ENCODE measurements at places on chromosomes 6 and 20.

DNA sequence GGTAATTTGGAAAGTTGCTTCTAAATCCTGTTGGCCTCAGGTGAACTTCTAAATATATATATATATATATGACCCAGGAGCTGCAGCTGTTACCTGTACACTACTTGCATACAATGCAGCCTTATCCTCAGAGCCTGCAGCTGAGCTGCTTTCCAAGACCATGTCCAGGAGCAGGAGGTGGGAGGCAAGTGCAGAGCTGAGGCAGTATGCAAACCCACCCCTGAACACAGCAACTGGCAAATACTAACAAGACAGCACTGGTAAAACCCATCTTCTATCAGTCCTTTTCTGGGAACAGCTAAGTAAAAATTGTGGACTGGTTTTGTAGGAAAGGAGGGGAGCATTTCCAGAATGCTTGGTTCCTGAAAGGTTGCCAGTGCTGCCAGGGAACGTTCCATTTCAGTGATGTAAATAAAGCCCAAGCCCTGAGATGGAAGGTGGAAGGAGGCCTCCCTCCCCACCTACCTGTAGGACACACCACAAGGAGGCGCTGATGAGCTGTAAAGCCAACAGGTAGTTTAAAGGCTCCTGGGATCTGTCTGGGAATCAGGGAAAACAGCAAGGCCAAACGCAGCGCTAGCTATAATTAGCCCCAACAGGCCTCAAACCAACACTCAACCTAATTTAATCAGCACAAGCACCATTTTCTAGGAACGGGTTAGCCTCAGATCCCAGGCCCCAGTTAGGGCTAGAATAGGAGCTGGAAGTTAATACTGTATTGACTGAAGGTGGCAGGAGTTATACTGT is 93.8 kb upstream of the MAP7 start:
- peak; percentile 88 for DNase-seq

DNA sequence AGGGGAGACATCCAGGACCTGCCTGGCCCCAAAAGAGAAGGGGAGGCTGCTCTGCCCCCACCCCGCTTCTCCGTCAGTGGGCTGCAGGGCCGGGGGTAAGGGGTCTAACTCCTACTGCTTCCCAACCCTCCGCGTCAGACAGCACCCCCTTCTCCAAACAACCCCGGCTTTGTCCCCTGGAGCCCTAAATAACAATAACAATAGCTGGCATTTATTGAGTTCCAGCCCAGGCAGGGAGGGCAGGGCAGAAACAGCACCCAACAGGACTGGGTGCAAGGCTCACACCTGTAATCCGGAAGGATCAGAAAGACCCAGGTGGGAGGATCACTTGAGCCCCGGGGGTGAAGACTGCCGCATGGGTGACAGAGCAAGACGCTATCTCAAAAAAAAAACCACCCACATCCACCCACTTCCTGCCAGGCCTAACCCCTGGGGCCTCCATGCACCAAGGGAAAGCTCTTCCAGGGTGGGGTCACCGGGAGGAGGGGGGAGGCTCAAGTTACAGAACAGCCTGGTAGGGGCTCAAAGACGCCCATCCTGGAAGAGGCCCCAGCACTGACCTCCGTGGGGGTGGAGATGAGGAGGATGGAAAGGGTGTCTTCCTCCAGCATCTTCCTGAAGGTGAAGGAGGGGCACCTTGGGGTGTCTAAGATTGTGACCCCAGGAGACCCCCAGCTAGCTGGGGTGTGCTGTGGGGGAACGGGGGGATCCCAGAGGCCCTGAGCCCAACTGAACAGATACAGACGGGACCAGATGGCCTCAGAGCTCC is 1.3 kb upstream of the FNDC11 start:
- DNase-seq = no peak

GRCh38 chr6:160063771-160064413 is 57.7 kb upstream of the SLC22A1 start:
- no peak for DNase-seq

DNA sequence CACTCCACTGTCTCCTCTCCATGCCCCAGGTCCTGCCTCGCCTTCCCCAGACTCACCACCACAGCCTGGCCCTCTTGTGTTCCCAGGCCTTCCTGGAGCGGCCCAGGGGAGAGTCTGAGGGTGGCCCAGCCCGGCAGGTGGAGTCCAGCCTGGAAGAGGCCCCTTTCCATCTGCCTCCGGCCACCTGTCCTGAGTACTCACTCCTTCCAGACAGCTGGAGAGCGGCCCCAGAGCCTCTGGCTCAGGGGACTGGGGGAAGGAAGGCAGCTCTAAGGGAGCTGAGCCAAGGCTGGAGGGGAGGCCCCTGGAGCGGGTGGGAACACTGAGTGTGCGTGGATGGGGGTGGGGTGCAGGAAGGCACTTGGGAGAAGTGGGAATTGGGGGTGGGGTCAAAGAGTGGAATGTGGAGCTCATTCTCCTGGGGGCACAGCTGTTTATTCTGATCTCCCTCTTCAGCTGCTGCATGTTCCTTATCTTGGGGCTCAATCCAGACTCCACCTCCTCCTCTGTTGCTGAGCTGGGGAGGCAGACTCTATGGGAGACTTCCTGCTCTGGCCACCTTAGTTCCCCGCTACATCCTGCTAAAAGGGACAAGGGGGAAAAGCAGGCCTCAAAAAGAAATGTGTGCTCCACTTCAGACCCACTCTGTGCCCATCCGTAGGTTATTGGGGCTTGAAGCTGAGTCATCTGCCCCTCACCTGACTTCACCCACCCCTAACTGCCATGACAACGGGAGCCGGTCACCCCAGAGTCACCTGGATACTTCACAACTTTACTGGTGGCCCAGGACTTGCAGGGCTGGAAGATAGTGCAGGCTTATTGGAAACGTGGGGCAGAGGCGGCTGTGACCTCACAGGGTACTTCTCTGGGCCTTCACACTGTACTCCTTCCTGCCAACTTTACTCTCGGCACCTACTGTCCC is 19.5 kb upstream of the TAF8 start:
- DNase-seq = peak; percentile 42

DNA sequence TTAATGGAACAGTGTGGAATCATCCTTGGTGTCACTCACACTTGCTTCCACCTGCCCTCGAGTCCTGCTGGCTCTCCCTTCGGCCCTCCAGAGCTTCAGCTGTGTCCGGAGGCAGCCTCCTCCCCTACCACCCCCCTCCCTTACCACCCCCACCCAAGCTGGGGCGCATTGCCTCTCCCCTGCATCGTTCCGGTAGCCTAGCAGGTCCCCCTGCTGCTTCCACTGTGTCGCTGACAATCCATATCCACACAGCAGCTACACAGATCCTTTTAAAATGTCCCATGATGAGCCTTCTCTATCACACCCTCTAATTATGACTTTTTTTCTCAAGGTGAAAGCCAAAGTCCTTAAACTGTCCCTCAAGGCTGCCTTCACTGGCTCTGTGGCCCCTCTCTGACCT is 117.6 kb downstream of the TIAM2 start:
- no peak for DNase-seq

- peak; percentile 61 for DNase-seq
Measured at GRCh38 chr6:2181567-2181966, 63.8 kb downstream of the GMDS start.

DNA sequence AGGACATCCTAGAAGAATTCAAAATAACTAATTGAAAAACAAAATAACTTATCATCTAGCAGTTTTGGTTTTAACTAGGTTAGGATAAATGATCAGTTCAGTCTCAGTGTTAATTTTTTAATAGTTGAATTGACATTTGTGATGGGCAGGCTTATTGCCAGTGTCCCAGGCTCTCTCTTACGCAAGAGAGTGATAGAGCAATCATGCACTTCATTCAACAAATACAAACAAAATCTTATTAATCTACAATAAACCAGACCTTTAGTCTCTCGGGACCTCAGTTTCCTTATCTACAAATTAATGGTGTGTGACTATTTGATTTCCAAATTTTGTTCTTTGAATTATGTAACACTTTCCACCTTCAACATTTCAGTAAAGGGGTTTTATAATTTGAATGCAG is 385.9 kb upstream of the JAG1 start:
- no peak for DNase-seq

- DNase-seq = no peak
Measured at GRCh38 chr20:51462566-51463276, 79.8 kb downstream of the NFATC2 start.

DNA sequence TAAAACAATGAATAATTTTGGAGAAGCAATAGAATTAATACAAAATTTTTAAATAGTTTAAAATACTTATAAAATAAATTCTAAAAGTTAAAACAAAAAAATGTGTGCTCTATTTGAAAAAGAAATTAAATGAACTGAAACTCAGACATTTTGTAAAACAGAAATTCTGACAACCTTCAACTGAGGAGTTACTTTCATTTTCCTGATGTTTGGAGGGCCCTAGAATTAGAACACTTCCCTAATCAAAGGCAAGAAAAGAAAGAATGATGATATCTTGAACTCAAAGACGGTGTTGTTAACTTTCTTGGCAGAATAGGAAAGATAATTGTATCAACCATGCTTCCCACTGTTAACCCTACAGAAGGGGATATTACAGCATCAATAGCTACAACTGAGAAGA is 27.9 kb downstream of the SNX14 start:
- DNase-seq = no peak

- DNase-seq = no peak
Measured at GRCh38 chr6:958488-958887, 265.5 kb upstream of the EXOC2 start.

GRCh38 chr6:161254464-161255253 is 19.2 kb downstream of the AGPAT4 start:
- no peak for DNase-seq

- DNase-seq = no peak
Measured at GRCh38 chr20:41050361-41051008, 21.9 kb downstream of the TOP1 start.

DNA sequence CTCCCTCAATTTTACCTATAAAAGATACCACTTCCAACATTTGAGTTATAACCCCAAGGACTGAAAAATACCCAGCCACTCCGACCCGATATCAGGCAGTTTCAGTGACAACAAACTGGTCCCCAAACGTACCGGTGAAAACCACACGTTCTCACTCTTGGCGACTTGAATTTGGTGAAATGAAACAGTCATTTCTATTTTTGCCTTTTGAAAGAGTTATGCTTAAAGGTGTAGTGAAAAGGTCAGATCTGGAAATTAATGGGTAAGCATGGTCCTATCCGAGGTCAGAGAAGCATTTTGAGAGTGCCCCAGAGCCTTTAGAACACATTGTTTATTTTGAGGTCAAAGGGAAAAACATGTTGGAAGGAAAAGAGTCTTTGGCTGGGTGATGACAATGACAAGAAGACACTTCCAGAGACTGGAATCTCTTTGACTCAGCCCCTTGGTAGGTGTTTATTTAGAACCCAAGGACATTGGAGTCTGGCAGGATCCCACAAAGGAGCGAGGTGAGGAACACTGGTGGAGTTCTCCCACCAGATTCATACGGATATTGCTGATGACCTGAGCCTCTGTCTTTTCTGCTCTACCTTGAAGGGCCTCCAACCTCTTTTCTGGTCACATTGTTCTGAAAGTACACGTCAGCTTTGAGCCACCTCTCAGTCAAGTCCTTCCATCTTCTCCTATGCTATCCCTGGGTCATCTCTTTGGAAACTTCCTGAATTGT is 235.0 kb downstream of the GMPR start:
- DNase-seq = no peak

- DNase-seq = no peak
Measured at GRCh38 chr20:44437497-44437896, 38.2 kb upstream of the TTPAL start.

DNA sequence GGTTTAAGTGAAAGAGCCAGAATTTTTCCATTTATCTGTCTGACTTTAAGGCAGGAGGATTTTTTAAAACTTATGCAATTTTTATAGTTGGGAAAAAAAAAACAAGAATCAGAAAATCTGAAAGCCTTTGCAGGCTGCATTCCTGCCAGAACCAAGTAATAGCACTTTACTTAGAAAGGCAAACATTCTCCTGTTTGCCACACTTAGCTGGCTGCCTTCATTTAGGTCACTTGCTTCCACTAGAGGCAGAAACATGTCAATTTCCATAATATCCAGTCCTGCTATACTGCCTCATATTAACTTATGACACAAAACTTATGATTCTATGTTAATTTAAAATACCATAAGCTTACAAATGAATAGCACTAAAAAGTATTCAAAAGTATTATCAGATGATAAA is 425.8 kb downstream of the FRK start:
- DNase-seq = no peak

- peak; percentile 69 for DNase-seq
Measured at GRCh38 chr6:84643778-84644177, 120.6 kb downstream of the TBX18 start.

DNA sequence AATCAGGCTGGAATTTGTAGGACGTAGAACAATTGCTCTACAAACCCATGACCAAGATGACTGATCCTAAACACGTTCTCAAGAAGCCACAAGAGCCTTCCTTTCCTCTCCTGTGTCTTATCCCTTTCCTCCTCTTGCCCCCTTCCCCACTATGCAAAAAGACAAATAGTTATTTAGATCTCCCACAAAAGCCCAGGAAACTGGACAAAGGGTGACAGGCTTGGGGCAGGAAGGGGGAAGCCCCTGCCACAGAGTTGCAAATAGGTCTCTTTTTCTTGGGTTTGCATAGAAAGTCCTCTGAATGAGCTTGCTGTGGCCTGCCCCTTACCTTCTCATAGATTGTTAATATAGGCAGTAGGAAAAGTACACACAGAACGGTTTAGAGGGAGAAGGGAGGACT is 377.1 kb upstream of the BTBD3 start:
- no peak for DNase-seq

GRCh38 chr6:134422426-134423231 is 104.7 kb upstream of the SGK1 start:
- peak; percentile 81 for DNase-seq

DNA sequence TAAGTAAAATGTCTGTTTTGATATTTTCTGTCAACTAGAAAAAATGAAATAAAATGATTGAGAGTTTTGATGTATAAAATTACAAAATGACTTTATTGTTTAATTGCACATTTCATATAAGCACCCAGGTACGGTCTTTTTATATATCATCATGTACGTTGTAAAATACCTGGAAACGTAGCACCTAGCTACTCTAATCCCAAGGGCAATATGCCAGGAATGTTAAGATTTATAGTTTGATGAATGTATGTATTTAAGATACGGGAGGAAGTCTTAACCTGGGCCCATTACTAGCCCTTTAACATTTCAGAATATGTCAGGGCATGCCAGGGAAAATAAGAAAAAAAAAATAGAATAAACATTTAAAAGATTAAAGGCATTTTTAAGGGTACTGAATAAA is 490.9 kb upstream of the NRSN1 start:
- no peak for DNase-seq

Measured in endothelial cell of umbilical vein (primary cell).